Activated CD4-positive, alpha-beta T cell treated with anti-CD3 and anti-CD28 coated beads, Interleukin-2, amount 10 ng/mL, durations not matched to agents 7 days and 5 days (primary cell): ENCODE measurements at places on chromosomes 1 and 21.

DNA sequence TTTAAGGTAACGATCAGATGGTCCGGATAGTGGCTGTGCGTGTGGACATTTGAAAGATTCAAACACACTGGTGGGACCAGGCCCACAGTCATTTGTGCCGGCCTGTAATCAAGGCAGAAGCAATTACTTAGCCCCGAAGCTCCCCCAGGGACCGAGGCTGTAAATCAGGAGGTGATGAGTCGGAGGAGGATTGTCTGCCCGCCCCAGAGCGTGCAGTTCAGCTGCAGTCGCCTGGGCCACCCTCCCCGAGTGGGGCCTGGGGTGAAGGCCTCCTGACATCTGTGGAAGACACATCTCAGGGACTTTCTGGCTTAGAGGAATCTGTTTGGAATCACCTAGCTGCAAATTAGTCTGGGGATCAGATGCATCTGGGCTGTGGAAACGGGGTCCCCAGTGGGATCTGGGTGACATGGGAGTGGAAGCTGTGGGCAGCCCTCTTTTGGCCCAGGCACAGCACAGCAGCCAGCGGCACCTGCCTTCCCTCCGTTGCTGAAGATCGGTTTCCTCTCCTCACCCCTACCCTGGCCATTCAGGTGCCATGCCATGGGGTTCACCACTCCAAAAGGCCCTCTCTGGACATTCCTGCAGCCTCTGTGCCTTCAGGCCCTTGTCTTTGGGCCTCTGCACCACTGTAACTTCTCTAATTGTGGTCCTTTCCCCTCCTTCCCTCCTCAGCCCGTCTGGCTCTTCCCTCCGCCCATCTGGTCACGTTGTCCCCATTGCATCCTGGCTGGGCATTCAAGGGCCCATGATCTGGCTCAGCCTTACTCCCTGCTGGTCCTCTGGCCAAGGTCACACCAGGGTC lies 25.7 kb downstream of the LHX4 start:
- no peak for DNase-seq

DNA sequence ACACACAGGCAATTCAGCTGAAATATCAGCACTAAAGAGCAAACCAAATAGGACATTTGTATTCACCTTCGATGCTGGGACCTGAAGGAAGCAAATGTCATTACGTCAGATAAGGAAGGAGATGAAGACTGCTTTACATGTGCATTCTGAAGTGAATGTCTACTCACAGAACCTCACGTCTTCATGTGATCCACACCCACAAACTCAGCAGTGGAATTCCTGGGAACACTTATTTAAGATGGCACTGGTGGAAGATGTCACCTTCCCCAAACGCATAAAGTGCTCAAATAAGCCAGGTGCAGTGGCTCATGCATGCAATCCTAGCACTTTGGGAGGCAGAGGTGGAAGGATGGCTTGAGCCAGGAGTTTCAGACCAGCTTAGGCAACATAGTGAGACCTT lies 11.4 kb downstream of the PGBD5 start:
- no peak for DNase-seq

DNA sequence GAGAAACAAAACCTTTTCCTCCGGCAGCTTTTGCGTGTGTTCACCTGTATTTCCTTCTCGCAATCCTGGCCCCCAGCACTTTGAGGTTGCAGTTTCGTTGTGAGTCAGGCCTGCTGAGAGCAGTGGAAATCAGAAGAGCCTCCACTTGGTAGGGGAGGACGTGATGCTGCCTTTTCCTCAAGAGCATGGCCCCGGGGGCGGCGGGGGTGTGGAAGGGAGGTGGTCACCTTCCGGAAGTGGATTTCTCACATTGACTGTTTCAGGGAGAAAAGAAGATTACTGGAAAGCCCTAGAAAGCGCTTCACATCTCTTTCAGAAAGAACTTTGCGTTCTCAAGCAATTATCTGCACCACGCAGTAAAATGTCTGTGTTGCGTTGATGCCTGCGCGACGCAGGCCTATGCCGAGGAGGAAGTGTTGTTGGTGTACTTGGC lies 12.2 kb upstream of the IL10 start:
- DNase-seq: peak; percentile 92

DNA sequence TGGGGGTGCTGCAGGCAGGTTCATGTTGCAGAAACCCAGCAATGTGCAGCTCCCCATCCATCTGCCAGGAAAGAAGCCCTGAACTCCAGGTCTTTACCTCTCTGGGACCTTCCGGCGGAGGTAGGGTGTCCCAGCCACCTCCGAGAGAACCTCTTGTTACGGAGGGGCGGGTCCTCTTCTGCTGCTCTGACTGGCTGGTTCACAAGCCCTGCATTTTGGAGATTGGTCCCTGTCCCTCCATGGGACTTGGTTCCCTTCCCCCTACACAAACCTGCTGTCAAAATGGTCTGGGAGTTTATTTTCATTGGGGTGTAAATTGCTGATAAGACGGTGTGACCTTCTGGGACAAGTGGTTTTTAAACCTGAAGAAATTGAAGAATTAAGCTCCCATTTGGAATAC lies 8.0 kb upstream of the CELSR2 start:
- no peak for DNase-seq

DNA sequence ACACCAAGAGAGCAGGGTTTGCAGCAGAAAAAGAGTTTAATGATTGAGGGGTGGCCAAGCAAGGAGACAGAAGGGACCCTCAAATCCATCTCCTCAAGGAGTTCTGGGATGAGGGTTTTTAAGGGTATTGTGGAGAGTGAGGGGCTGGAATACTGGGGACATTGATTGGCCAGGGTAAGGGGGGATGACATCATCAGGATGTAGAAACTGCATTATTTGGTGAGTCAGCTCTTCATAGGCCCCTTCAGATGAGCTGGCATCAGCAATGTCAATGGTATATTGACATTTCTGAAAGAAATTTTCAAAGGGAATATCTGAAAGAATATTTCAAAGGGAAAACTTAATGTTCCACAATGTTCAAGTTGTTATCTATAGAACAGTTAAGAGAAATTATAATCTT lies 168.1 kb upstream of the SNX7 start:
- no peak for DNase-seq

- no peak for DNase-seq
Observed at GRCh38 chr1:235129774-235130570, 1.3 kb upstream of the TOMM20 start.

- no peak for DNase-seq
Observed at GRCh38 chr1:103283841-103284669, 175.7 kb upstream of the COL11A1 start.

DNA sequence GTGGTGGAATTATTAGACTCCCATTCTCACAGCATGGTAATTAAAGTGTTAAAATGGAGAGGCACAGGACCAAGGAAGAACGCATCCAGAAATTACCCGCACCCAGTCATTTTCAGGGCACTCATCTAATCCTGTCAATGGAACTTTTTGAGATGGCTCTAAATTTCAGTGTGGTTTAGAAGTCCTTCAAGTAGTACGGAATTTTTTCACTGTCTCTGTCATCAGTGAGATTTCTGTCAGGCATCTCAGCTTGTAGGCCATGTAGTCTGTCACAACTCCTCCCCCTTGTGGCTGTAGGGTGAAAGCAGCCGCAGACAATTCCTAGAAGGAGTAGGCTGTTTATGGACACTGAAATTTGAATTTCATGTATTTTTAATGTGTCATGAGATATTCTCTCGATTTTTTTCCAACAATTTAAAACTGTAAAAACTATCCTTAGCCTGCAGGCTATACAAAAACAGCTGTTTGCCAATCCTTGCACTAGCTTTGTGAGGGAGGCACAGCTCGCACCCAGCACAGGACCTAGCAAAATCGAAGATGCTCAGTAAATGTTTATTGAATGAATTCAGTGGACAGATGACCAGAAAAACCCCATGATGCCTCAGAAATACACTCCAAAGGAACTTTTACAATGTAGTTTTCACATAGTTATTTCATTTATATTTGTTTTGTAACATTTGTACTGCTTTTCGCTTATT lies 6.6 kb upstream of the NUP133 start:
- DNase-seq: peak; percentile 70

DNA sequence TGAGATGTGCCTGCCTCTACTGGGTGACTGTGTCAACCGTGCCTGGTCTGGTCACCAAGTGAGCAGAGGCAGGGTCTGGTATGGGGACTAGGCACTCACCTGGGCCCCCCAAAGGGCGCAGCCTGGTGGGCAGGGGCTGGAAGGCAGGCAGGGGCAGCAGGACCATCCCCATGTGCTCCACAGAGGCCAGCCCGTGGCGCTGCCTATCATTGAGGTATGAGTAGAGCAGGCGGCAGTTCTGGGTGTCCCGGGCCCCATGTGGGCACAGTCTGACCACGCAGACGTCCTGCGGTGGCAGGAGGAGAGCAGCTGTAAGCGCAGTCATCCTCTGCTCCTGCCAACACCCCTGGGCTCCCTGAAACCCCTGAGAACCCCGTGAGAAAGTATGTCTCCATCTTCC lies 23.7 kb downstream of the SPOCD1 start:
- no peak for DNase-seq

- no peak for DNase-seq
Observed at GRCh38 chr21:15283789-15284188, 219.0 kb upstream of the NRIP1 start.

DNA sequence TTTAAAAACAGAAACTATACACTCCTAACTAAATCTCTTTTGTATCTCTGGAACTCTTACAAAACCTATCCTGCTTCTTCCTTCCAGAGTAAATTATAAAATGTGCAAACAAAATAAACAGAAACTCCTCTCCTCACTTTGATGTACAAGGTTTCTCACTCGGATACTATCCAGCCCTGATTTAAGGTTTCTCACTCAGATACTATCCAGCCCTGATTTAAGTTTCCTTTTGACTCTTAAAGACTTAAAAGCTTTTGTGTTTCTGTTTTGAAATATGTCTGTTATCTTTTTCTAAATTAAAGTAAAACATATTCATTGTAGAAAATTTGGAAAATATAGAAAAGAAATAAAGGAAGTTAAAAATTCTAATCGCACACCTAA lies 132.5 kb downstream of the CRB1 start:
- no peak for DNase-seq

DNA sequence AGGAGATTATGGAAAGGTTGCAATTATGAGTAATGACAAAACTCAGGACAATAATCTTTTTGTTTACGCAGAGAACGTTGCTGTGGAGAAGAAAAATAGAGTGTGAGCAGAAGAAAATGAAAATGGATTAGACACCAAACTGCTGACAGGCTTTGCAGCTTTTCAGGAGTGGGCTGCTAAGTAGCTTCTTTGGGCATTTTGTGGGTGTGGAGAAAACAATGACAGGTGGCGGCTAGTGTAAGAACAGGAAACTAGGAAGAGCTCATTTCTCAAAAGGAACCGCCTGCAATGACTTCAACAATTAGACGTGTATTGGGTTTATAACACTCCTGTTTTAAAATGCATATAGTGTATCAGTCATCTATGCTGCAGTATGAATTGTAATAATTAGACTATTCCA lies 18.3 kb upstream of the PALMD start:
- DNase-seq: no peak

DNA sequence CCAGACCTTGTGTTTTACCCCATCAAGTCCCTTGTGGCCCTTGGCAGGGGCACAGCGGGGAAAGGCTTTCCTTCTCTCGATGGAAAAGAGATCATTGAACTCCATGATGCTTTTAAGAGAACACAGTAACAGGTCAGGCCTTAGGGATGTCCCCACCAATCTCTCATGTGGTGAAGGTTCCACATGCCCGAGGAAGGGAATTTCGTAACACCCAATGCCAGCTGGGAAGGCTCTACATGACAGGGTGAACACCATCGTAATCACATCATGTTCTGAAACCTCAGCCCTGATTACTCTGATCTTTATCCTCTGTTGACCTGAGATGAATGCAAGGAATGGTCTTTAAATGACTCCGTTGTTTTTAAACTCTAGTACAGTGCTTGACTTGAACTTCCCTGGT lies 105.5 kb upstream of the SPAG17 start:
- DNase-seq: no peak

GRCh38 chr1:11990303-11991032 lies 10.2 kb downstream of the MFN2 start:
- no peak for DNase-seq

DNA sequence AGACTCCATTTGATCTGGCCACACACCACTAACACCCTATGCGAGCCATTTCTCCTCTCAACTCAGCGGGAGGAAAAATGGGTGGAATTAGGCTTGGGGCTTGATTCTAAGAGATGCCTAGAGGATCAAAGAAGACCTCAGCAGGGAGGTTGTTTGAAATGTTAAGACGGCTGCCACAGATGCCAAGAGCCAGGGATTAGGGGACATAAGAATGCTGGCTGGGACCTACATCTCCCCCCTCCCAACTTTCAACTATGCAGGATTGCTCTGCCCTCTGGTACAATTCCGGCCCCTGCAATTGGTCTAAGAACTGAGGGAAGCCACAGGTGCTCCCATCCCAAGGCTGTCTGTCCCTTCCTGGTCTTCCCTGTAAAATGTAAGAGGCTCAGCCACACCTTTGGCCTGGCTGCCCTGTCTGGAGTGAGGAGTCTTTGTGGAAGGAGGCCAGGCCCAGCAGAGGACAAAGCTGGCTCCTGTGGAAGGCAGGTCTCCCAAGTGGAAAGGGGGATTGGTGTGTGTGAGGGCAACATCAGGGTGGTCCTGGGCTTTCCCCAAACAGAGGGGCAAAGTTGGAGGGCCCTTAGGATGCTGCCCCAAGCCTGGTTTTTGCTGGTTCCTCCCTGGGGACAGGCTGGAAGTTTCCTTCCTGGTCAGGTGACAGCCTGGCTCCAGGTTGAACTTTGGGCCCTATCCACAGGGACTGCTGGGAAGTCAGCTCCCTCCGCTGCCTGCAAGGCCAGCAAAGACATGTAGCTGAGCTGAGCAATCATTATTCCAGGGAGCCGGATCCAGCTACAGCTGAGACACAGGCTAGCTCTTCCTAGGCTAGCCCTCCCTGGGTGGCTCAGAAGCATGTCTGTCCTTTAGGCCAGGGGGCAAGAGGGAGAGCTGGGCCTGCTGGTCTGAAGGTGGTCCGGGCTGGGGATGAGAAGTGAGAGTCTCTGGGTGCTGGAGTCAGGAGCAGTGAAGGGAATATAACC lies 34.5 kb upstream of the SYNC start:
- no peak for DNase-seq

DNA sequence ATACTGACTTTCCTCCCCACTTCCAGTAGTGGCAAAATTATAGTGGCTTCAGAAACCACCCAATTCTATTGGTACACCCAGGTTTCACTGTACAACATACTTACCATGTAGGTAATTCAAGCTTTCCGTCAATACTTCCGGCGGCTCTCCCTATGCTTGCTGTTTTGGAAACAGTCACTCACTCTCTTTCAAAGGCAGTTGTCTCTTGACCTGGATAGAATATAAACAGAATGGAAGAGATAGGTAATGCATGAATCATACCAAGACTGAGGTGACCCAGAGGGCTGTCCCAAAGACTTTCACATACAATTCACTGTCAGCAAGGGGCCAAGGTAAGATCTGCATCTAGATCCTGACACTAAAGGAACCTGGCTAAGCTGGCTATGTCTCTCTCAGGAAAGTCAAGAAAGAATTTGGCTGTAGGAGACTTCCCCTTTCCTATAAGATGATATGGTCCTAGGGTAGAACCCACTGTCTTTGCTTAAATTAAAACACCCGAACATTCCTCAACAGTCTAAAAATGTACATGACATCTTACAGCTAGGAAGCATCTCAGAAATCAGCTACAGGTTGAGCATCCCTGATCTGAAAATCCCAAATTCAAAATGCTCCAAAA lies 59.6 kb downstream of the LUZP1 start:
- no peak for DNase-seq

GRCh38 chr1:222043444-222044292 lies 301.8 kb upstream of the DUSP10 start:
- DNase-seq: no peak

GRCh38 chr1:178092878-178093493 lies 918 bp upstream of the RASAL2 start:
- no peak for DNase-seq

- DNase-seq: no peak
Observed at GRCh38 chr1:182196897-182197870, 135.7 kb upstream of the ZNF648 start.

GRCh38 chr1:227314014-227314848 lies 4.1 kb downstream of the CDC42BPA start:
- no peak for DNase-seq
